ENCODE measurements at places on chromosomes 6 and 20.

- peak; percentile 29 for DNase-seq
Measured at GRCh38 chr6:56593801-56594318, 48.8 kb downstream of the DST start.

DNA sequence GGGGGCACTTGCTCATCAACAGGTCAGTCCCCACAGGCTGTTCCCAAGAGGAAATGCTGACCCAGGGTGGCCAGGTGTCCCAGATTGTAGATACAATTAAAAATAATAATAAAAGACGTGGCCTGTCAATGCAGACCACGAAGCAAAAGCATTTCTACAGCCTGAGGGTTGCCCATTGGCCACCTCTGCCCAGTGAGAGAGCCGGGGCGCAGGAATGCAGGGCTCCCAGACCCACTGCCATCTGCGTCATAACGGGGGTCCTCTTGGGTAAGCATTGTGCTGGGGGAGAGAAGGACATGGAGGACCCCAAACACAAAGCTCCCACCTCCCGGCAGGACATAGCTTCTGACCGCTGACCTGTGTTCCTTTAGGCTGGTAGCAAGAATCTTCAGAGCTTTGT, 22.9 kb upstream of the AFDN start:
- no peak for DNase-seq

DNA sequence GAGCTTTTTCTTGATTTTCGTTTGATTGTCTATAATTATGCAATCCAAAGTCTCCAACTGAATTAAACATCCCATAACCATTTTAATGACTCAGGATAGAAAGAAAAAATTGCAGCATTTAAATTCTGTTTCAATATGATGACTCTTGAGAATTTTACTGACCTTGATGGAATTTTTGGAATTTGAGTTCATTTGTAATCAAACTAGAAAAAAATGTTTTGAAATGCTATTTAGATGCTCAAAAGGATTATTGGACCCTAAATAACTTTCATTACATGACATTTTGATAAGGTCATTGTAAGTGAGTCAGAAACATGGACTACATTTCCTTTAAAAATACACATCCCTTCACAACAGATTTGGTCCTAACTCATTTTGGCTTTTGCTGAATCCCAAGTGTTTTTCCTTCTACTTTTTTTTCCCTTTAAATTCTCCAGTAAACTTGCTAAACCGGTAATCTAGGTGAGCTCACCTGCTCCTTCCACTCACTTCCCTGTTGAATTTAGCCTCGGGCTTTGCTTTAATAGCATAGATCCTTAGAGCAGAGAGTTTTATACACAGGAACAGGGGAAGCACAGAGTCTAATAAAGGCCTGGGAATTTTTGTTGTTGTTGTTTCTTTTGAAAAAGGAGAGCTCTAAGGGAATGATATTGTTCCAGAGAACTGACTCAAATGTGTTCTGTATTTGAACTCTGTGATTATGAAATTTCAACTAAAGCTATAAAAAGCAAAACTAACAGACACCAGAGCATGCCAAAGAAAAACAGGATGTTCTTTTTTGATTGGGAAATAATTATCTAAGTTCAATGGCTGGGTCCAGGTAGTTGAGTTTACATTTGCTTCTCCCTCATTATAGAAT, 1088.2 kb upstream of the CITED2 start:
- no peak for DNase-seq

DNA sequence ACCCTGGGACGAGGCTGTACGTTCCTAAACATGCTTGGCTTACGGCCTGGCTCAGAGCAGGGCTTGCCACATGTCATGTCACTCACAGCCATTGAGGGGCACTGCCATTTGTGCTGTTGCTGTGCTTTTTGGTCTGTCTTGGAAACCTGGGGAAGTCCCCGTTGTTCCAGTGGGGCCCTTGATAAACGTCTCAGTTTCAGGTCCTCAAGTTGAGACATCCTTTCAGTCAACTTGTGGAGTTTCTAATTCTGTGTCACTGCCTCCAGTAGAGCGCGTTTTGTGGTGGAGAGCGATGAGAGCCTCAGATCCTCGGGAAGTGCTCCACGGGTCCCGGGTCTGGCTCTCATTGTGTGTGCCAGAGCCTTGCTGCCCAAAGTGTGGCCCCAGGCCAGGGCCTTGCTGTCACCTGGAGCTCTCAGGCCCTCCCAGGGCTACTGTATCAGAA, 43.0 kb upstream of the CCR6 start:
- DNase-seq: peak; percentile 72

DNA sequence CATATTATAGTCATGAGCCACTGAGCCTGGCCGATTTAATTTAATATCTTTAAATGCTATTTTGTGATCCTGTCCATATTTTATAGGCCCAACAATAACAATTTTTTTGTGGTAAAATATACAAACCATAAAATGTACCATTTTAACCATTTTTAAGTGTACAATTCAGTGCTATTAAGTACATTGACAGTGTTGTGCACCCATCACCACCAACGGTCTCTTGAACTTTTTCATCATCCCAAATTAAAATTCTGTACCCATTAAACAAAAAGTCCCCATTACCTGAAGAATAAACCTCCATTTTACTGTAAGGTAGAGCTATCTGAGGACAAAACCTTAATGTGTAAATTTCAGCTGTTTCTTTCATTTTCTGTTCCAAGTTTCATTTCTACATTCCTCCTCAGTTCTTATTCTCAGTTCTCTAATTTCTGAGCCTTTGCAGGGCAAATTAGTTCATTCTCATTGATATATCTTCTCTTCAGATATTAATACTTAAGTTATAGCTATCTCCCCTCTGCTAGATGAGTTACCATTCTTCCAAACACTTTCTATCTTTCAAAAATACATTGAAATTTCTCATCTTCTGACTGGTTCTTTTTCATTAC, 10.3 kb downstream of the MTO1 start:
- no peak for DNase-seq

DNA sequence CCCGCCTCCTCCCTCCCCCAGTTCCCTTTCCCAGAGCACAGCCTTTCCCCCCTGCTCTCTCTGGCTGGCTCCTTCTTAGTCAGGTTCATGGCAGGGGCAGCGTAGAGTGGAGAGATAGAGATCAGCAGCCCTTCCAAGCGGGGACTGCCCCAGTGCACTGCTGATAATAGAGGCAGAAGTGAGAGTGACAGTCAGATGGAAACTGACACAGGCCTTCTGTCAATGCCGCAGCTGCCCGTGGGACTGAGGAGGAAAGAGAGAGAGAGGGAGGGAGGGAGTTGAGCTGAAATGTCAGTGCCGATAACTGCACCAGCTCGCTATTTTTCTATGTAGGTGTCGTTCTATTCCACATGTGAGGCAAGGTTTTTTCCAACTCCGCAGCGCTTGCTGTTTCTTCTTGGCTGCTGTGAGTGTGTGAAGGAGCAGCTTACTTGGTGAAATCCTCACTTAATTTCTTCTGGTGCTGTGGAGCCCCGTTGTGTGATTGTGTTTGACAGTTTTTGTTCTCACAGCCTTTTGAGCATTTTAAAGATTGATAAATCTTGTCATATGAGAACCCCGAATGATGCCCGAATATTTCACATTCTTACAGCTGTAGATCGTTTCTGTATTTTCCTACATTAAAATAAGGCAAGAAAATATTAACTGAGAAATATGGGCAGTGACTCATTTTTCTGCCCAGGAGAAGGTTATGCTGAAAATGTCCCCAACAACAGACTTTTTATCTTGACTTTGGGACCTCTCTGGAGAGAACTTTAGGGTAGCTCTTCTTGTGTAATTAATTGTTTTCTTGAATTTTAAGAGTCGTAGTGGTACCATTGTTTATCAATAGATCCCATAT, 386.4 kb upstream of the MMS22L start:
- DNase-seq: peak; percentile 32

- no peak for DNase-seq
Measured at GRCh38 chr6:149860834-149861602, 3.1 kb downstream of the LRP11 start.

DNA sequence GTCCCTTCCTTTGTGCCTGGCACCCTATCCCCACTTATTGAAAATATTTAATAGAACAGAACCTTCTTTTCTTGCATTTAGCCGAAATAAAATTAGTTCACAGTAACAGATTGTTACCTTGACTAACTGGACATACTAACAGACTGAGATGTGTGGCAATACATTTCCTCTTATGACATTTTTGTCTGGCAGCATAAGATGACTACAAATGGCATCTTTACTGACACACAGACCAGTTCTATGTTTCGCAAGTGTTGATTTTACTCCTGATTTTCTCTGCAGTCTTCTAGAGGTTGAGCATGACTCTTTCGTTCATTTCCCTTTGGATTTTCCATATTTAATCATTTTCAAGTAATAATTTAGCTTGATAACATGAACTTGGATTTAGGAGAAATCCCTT, 474.6 kb downstream of the CBLN4 start:
- DNase-seq: no peak

GRCh38 chr20:15756754-15757115, 816.5 kb downstream of the KIF16B start:
- no peak for DNase-seq

DNA sequence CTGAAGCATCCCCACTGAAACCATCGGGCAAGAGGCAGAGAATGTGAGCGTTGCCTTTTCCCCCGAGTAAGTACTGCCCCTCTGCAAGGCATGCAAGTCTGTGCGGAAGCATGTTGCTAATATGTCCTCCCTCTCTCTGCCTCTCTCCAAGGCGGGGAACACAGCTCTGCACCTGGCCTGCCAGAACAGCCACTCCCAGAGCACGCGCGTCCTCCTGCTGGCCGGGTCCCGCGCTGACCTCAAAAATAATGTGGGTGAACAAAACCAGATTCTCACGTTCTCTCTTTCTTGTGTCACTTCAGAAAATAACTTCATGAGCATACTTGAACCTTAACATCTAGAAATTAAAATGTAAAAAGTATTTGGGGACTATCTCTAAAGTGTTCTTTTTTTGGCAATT, 26.4 kb downstream of the LYRM2 start:
- no peak for DNase-seq

DNA sequence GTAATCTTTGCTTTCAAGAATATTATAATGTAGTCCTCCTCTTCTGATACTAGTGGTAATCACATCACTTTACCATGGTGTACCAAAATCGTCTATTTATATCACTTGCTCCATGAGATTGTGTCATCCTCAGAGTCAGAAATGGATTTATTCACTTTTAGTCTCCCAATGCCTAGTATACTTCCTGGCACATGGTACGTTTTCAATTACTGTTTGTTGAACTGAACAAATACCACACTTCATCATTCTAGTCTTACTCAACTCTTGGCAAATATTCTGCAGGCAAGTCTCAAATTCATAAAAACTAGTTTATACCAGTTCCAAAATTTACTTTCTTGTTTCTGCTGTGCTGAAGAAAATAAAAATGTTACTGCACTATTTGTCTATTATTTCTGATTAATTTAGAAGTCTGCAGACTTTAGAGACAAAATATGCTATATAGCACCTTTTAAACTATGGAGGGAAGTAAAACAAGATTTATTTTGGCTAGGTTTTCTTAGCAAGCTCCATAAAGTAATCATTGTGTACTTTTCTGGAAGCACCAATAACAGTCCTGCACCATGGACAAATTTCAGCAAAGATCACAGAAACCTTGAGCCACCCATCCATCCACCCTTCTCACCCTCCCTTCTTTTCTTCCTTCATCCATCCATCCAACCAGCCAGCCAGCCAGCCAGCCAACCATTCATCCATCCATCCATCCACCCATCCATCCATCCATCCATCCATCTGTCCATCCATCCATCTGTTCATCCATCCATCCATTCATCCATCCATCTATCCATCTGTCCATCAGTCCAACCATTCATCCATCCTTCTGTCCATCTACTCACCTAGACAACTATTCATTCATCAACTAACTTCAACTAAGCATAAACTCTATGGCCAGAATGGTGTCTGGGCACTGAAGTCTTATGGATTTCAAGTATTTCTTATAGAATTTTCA, 102.1 kb upstream of the STMND1 start:
- no peak for DNase-seq

DNA sequence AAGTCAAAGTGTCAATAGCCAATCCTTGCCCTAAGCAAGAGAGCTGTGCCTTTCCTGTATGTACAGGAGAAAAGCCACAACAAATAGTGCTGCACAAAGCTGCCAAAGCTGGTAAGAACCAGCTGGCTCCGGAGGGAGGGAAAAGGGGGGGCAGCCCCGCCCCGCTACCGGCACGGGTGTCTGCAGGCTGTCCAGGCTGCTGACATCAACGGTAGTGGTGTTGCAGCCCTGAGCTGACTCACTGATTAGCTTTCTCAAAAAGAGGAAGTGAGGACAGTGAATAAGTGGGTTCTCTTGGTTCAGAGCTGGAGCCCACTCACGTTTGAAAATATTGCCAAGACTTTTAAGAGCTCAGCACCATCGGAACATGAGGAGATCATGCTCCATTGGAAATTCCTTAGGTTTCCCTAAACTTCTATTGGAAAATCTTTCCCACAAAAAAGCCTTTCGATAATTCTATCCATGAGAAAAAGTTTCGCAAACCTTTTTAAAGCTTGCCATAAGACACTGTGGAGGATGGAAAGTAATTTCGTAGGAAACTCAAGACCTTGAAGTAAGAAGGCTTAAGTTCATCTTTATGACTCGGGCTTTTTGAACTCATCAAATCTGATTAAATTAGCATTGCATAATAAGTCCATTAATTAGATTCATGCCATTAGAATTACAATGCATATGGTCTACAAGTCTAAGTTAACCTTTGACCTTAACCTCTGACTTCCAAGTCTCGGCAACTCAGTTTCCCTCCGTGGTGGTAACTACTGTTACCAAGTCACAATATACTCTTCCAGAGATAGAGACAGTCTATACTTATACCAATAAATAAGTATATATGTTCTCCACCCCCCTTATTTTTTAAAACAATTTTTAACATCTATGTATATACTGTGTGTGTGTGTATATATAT, 67.0 kb downstream of the TNFRSF21 start:
- DNase-seq: peak; percentile 48

DNA sequence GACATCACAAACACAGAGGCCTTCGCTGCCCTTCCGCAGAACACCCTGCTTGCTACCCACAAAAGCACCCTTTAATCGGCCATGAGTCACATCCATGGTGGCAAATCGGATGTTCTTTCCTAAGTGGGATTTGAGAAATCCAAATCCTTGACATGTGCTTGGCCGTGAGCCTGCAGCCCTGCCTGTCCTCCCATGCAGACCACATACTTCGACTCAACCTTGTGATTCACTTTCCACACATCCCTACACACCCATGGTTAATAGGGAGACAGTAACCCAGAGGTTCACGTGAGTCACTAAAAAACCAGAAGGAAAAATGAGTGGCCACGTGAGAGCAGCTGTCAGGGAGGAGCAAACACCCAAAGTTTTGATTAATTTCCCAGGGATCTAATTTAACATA, 19.4 kb downstream of the RAMACL start:
- no peak for DNase-seq

GRCh38 chr20:35981969-35982368, 13.6 kb downstream of the CNBD2 start:
- DNase-seq: no peak
